Cortex of kidney (tissue), 1 donor: ENCODE measurements at places on chromosomes 7 and 10.

GRCh38 chr7:41882745-41883420 is 180.0 kb upstream of the INHBA start:
- no peak for DNase-seq

DNA sequence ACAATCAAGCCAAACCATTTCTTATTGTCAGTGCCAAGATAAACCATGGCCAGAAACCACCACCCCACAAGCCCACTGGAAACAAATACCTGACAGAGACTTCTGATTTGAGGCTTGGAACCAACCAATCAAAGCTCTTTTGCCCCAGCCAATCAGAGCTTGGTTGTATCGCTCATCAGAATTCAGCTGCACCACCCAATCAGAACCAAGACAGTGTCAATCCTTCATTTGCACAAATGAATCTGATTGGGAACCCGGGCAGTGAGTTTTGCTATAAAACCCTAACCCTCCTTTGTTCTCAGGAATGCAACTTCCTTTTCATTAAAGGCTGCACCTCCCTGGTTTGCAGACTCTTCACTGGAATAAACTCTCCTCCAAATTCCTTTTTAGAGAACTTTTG is 87.4 kb downstream of the ELAPOR2 start:
- DNase-seq: no peak

GRCh38 chr10:118583611-118584010 is 11.8 kb downstream of the PRLHR start:
- no peak for DNase-seq

DNA sequence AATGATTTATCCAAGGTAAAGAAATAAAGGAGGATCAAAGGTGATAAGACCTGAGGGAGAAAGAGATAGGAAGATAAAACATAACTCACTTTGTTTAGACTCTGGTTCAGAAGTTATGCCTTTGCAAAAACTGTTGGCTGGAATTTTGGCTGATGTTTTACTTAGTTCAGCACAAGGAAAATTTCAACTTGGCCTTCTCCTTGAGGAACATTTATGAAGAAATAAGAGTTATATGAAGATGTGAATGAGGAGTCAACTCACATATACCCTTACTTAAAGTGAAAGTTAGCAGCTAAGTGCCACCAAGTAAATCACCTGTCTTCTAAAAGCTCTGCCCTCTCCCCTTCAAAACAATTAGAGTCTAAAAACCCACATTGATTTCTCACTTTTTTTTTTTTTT is 39.7 kb upstream of the COL1A2 start:
- DNase-seq: no peak

DNA sequence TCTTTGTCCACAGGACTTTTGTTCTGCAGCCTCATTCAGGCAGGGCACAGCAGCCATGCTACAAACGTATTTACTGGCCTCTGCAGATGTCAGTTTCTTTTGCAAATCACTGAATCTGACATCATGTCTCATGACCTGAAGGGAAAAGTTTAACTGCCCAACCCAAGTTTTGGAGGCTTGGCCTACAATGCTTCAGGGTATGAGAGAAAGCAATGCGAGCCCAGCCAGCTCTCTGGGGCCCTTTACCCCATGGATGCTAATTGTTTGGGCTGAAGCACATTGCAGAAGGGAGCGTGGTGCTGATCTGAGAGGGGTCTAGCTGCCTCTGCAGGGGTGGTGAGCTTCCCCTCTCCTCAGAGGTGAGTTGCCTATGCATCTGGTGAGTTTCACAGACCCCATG is 179.9 kb upstream of the CXCL12 start:
- DNase-seq: no peak

DNA sequence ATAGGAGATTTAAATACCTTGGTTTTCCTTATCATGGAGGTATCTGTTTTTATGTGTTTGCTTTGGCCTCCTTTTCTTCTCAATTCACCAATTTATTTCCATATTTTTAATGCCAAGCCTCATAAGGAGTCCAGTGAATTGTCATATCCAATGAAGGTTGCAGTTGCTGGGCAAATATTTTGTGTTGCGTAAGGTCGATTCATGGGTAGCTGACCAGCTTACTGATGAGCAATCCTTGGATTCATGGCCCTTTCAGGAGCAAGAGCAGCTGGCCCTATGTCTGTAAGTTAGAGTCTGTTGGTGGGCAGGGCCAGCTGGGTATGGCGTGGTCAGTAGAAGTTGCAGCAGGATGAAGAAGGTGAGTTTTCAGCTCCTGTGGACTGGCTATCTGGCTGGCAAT is 182.9 kb downstream of the PFKFB3 start:
- DNase-seq: no peak

- no peak for DNase-seq
Measured at GRCh38 chr7:85119934-85120333, 66.9 kb downstream of the SEMA3D start.

- no peak for DNase-seq
Measured at GRCh38 chr10:78211561-78212051, 177.9 kb downstream of the RPS24 start.

GRCh38 chr10:101216207-101217043 is 12.8 kb downstream of the LBX1 start:
- DNase-seq: no peak

DNA sequence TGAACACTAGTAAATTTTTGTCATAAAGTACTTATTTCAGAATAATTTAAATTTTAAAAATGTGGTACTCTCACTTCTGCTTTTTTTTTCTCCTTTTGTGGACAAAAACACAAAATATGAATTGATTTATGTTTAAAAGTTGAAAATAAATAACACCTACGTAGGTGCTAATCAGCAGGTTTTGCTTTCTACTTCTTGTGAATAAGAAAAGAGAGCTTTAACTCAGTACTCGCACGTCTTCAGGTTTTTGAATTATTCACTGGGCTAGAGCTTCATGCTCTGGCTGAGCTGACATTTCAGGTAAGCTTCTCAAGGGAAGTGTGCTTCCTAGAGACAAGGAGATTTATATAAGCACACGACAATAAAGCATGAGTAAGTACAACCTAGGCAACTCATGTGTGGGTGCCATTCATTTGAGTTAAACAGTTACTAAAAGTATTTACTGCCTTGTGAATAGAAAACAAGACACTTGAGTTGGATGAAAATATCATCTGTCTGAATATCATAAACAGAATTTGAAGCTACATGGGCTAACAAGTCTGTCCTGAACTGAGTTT is 190.0 kb upstream of the POT1 start:
- no peak for DNase-seq

DNA sequence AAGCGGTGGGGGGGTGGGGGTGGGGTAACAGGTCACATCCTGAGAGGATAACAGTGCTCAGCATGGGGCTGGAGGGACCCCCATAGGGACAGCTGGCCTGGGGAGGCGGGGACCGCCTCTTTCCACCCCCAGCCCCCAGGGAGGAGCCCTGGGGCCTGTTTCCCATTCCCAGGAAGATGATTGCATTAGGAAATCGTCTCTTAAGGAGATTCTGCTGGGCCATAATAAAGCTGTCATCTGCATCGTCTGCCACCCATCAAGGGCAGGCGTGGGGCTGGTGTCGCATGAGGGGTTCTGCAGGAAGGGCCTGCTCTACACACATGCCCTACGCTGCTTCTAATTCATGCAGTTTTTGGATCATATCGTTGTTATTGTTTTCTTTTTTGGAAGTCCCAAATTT is 17.2 kb downstream of the RET start:
- DNase-seq: no peak

DNA sequence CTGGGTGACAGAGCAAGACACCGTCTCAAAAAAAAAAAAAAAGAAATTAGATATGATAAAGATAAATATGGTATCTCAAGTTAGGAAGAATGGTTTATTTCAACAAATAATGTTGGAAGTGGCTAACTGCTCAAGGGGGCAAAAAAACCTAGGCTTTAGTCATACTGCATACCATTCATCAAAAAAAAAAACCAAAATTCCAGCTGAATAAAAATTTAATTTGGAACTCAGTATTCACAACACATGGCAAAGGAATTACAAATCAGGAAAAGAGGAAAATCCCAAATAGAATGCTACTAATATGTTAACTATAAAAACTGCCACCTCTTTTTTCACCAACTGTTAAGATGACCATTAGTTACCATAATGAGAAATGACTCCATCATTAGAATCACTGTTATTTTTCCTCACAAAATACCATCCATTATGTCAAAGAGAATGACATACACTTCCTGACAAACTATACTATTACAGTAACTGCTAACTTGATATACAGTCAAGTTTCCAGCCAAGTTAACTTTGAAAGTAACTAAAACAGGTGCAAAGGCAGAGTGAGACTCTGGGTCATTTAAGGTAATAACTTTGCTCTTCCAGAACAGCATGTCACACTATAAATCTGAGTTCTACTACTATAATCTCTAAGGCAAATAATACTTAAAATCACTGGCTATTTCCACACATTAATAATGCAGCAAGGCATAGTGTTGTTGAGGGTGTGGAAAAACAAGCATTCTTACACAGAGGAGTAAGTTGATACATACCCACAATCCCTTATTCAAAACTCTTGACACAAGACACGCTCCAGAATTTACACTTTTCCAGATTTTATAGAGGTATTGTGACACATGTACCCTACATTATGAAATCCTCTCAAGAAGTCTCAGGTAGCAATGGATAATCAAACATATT is 10.2 kb downstream of the KBTBD2 start:
- no peak for DNase-seq

DNA sequence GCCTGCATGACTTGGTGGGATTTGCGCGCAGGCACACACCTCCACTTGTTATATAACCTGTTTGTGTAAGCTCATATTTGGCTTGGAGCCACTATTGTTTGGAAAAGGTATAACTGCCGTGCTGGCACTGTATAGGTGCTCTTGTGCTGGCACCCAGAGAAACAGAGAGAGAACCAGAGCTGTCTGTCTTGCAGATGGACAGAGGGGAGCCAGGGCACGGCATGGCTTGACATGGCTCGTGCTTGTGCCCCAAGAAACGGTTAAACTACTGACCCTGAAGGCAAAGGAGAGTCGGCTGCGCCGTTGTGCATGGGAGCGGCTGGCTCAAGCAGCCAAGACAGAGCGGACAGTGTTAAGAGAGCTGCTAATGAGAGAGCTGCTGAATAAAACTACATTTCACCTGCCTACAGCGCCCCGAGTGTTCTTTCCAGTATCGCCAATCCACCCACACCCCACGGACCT is 23.2 kb downstream of the RAPGEF5 start:
- no peak for DNase-seq

DNA sequence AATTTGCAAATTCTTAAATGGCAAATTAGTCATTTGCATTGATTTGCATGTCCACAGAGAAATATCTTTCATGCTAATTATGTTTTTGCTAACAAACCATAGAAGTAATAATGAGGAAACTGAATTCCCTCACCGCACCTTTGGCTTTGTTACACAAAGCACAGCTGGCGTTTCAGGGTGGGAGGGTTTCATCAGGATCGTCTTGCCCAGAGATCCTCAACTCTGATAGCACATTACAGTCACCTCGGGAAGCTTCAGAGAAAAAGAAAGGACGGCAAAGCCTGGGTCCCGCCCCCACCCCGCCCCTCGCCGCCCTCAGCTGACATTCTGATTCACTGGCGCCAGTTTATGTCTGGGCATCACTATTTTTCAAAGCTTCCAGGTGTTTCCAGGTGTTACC is 119.4 kb downstream of the PTPRN2 start:
- DNase-seq: no peak

DNA sequence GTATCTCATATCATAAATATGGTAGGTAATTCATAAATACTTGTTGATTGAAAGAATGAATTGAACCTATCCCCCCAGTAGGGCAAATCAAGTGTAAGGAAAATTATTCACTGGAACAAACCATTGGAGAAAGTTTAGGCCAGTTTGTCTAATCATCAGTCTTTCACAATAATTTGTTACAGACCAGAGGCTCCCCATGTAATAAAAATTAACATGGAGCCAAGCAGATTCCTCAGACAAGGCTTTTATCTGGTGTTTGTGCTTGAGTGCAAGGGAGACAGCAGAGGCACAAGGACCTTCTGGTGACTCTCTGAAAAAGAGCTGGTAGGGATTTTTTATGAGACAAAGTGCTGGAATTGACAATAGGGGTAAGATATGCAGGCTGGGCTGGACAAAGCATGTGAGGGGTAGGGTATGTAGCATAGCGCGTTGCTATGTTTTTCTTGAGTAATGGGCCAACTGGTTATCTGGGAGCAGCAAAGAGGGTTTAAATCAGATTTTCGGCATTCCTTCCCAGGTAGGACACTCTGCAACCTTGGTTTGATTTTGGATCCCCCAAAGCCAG is 7.8 kb upstream of the PANK1 start:
- DNase-seq: no peak

DNA sequence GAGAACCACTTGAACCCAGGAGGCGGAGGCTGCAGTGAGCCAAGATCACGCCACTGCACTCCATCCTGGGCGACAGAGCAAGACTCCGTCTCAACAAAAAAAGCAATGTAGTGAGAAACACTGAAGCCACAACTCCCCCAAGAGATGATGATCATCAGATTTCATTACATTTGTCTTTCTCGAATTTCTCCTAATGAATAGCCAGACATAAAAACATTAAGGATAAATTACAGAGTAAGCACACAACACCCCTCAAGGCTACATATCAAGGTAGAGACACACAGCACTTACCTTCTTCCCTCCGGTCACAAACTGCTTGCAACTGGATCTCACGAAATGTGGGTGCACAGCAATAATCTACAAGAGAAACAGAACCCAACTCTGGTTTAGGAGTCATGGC is 91.5 kb downstream of the VPS41 start:
- DNase-seq: no peak

DNA sequence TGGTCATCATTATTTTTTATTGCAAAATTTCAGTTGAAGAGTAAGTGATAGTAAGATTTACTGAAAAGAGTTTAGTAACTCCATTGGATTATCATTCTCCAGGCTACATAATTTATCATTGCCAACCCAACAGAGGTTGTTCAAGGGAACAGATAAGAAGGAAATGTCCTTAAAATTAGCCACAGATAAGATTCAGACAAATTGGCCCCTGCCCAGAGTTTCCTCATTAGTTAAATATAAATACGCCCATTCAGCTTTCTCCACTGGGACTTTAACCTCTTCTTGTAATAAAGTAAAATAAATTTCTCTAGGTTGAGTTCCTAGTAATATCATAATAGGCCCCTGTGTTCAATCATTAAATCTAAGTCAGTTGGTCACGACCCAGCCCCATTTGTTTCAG is 27.7 kb upstream of the PHYHIPL start:
- DNase-seq: no peak

DNA sequence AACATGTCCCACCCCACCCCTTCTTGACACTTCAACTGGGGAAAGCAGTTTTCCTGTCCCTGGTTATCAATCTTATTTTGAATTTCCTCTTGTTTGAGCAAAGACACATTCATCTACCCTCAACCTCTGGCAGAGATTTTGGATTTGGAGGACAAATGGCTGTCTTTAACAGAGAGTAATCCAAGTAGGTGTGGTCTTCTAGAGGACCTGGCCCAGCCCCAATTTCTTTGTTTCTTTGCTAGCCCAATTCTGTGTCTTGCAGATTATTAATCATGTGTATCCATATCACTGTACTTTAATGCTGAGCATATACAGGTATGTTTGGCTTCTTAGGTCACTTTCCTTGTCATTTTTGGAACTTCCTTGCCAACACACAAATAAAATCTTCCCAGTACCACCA is 58.8 kb upstream of the ADCY1 start:
- DNase-seq: no peak

GRCh38 chr7:70527520-70528115 is 604.3 kb upstream of the GALNT17 start:
- no peak for DNase-seq
